ENCODE measurements at places on chromosomes 5 and 9.
A peak's percentile ranks its signal among the peaks of the same experiment; 100 is the strongest.

- DNase-seq, result no peak
Measured at GRCh38 chr9:135526730-135527571, 5.7 kb downstream of the LCN1 start.

DNA sequence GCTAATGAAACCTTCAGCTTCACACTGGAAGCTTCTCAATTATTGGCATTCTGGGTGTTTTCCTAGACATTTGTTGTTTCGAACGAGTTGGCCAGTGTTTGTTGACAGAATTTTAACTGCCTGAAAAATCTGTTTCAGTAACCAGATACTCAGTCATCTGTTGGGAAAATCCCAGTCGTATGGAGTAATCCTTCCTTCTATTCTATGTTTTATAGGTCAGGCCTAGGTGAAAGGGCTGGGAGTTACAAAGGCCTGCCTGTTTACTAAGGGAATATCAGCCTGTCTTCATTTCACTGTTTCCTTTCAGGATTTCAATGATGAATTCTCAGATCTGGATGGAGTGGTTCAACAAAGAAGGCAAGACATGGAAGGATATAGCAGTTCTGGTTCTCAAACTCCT is 59.9 kb downstream of the GRAMD2B start:
- DNase-seq, result peak; percentile 54

GRCh38 chr9:9523476-9524139 is 1089.2 kb downstream of the PTPRD start:
- no peak for DNase-seq

DNA sequence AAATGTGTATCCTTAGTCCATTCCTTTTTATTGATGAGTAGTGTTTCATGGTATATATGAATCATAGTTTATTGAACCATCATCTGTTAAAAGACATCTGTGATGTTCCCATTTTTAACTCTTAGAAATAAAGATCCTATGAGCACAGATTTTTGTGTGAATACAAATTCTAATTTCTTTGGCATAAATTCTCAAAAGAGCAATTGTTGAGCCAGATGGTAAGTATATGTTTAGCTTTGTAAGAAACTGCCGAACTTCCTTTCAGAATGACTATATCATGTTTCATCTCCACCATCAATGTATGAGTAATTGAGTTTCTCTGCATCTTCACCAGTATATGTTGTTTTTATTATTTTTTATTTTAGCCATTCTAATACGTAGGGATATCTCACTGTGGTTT is 526.4 kb downstream of the CDH10 start:
- no peak for DNase-seq

- DNase-seq, result no peak
Measured at GRCh38 chr9:127941961-127942215, 4.2 kb upstream of the DPM2 start.

DNA sequence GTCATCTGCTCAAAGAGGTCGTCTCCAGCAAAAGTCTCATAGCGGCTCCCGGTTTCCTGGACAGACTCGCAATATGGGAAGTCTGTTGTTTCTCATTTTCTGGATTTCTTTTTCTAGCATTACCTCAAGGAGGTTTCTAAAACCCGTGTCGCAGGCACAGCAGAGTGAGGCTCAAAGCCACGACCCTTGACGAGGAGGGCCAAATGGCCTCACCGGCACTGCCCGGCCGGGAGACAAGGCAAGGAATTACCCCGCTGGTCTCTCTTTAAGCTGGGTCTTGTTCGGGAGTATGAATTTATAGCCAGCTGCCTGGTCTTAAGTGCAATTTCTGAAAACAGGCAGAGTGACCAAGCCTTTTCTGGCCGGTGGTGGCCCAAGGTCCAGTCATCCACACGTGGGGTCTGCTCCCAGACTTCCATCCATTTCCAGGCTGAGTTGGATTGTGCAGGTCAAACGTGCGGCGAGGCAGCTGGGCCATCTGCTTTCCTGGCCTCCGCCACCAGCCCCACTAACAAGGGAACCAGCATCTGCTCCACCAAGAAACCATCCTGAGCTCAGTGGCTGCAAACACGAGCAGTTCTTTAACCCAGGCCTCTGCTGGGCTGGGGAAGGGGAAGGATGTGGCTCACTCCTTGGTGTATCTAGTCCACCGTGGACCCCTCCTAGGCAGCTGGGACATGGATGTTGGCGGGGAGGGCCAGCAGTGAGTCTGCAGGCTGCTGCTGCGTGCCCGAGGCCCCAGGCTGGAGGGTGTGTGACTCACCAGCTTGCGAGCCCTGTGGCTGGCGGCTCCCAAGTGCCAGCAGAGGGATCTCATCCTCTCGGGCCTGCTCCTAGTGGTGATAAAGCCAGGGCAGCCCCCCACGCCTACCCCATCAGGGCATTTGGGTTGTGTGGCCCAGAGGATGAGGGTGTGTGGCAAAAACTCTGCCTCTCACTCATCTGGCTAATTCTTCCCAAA is 55.6 kb upstream of the COL5A1 start:
- peak; percentile 6 for DNase-seq

DNA sequence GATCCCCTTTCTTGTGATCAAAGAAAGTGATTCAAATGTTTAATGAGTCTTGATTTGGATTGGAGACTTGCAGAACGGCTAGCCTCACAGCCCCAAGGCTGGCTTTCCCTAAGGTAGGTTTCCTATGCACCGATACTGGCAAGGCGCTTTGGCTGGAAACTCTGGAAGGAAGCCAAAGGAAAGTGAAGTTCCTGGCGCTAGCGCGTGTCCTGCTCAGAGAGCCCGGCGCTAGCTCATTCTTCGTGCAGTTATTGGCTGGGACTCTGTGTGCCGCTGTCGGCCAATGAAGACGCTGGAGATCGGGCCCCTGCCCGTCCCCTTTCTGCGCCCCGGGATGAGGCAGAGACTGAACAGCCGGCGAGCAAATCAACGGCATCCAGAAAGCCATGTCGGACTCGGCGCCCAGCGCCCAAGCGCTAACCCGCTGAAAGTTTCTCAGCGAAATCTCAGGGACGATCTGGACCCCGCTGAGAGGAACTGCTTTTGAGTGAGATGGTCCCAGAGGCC is at the start of gene PCDHGC3:
TSS of gene PCDHGC3 (plus strand) at position 342 of the 507 bp plus-strand sequence. CDS start at position 493, 151 bp downstream.
- DNase-seq, result peak; percentile 95

- peak; percentile 25 for DNase-seq
Measured at GRCh38 chr5:156475182-156476157, 148.5 kb downstream of the SGCD start.

DNA sequence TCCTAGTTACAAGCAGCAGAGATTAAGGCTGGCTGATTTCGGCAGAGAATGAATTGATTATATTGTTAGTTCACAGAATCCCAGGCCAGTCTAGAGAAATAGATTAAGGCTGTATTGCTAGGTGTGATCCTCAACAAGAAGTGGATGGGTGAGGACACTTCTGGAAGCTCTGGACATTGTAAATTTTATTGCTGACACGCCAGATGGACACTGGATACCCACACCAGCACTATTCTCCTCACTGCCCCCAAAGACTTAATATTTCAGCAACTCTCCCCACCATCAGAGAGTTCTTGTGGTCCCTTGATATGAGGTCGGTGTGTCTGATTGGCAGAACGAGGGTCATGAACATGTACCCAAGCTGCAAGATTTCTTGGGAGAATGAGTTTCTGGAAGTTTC is 171.6 kb upstream of the EGFLAM start:
- DNase-seq, result no peak

DNA sequence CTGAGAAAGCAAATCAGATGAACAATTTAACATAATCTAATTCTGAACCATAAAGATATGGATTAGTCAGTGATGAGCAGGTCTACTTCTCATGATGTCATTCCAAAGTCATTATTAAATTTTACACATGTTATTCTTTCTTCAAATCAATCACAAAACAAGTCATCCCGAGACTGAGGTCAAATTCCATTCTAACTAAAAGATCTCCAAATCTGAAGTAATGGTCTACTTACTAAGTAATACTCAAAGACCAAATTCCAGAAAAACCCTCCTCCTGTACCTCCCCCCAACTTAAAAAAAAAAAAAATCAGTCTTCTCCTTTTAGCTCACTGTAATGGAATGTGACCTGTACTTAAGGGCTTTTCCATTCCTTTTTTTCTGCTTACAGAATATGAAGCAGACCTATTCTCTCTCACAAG is 4.7 kb downstream of the PFDN1 start:
- peak; percentile 72 for DNase-seq

DNA sequence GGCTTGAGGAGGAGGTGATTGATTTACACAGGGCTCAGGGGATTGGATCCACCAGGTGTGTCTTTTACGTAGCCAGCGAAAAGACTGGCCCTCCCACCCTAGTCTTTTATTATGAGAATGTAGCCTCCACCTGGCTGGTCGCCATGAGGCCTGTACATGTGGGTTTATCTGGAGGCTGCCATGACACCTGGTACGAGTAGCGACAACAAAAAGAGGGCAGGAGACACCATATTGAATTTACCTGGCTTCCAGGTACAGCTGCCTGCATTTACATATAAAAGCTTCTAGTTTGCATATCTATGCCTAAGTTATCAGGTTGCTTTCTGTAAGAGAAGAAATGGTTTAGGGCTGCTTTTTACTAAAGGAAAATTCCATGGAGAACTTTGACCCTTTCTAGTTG is 1173.7 kb upstream of the SEMA6A start:
- DNase-seq, result no peak

DNA sequence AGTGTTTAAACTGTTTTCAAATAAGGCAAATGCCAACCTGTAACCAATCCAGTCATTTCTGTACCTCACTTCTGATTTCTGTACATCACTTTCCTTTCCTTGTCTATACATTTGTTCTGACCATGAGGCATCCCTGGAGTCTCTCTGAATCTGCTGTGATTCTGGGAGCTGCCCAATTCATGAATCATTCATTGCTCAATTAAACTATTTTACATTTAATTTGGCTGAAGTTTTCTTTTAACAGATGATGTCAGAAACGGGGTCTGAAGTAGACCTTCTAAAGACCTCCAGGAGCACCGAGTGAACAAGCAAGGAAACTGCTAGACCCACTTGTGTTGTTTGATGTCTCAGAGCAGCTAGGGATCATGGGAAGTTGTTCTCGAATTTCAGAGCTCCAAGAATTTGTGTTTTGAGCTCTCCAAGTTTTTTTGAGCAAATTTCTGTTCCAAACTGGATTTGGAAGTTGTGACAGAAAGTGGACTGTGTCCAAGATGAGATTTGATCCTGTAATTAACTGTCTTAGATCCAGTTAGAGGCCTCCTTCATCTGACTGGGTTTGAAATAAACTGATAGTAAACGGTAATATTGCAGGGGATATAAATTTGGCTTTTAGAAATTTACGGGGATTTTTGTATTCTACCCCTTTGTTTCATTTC is 490.8 kb upstream of the ST8SIA4 start:
- no peak for DNase-seq

All from mammary epithelial cell (primary cell).